ENCODE measurements at places on chromosomes 7 and 10.

DNA sequence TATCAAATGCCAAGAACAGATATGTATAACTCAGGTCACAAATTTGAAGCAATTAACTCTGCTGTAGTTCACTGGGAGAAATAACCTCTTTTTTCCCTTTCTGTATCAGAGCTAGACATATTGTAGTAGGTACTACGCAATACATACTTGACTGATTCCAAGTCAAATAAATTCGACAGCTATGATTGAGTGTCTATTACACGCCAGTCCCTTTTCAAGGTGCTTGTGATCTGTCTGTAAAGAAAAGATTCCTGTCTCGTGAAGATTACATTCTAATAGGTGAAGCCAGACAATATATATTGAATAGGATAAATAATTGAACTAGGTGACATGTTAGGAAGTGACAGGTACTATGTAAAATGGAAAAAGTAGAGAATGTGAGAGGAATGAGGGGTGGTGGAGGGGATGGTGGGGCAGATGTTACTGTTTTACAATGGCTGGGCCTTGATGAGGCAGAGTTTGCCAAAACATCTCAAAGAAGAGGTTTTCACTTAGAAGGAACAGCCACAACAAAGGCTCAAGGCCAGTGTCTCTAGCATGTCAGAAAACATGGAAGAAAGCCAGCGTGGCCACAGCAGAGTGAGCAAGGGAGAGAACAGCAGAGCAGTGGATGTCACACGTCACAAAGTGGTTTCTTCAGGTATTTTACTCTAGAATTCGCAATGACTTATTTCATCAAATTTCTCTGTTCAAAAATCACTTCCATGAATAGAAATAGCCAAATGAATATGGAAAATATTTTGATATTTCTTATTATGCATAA lies 282.6 kb upstream of the CACNA2D1 start:
- DNase-seq = peak; percentile 55

DNA sequence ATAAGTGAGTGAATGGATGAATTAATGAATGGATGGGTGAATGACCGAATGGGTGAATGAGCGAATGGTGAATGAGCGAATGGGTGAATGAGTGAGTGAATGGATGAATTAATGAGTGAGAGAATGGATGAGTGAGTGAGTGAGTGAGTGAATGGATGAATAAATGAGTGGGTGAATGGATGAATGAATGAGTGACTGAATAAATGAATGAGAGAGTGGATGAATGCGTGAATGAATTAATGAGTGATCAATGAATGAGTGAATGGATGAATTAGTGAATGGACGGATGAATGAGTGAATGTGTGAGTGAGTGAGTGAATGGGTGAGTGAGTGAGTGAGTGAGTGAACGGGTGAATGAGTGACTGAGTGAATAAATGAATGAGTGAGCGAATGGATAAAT lies 49.5 kb upstream of the HMX3 start:
- DNase-seq = no peak

GRCh38 chr7:112204499-112205342 lies 1.5 kb downstream of the DOCK4 start:
- no peak for DNase-seq

- no peak for DNase-seq
These were observed 286.8 kb downstream of the ADK start for GRCh38 chr10:74437822-74438221.

GRCh38 chr10:118473305-118473960 lies 122.0 kb downstream of the PRLHR start:
- no peak for DNase-seq

DNA sequence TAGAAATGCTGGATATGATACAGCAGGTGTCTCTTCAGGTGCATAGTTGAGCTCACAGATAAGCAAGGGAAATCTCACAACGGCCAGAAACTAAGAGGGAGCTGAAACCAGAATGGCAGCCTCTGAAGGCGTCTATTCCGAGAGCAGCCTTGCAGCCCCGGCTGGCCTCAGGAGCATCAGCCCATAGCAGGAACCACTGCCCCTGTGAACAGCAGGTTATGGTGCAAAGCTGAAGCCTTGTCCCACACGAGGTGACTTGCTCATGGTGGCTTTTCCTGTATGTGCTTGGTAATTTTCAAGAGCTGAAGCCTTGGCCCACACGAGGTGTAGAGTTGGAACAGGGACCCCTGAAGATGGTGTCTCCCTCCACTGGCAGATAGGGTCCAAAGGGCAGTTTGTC lies 33.2 kb downstream of the BNIP3 start:
- DNase-seq = no peak

DNA sequence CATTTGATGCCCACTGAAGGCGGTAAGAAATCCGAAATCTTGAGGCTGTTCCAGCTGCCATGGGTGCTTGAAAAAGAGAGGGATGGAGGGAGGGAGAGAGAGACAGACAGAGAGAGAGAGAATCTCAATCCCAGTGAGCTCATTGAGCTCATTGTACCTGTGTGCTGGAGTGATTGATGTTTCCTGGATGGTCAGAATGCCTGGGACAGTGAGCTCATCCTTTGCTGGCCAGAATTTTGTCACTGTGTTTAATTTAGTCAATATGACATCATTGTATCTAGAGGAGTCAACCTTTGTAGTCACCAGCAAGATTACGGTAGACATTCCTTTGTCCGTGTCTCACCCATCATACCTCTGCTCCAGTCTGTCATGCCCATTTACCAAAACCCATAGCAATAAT lies 625.4 kb upstream of the POM121L12 start:
- DNase-seq = no peak

DNA sequence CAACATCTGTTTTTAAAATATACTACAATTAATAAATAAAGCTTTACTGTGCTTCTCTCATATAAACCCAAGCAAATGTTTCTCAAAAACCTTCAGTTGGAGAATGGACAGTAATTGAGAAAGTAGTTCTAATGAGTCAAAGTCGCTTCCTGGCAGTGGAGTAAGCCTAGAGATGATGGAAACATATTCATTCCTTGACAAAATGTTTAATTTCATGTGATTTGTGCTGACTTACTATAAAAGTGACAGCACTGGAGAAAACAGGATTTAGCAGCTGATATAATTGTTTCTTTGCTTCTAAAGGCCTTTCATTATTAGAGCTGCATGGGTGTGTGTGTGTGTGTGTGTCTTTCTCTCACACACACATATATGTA lies 9.0 kb downstream of the ELMO1 start:
- DNase-seq = no peak

DNA sequence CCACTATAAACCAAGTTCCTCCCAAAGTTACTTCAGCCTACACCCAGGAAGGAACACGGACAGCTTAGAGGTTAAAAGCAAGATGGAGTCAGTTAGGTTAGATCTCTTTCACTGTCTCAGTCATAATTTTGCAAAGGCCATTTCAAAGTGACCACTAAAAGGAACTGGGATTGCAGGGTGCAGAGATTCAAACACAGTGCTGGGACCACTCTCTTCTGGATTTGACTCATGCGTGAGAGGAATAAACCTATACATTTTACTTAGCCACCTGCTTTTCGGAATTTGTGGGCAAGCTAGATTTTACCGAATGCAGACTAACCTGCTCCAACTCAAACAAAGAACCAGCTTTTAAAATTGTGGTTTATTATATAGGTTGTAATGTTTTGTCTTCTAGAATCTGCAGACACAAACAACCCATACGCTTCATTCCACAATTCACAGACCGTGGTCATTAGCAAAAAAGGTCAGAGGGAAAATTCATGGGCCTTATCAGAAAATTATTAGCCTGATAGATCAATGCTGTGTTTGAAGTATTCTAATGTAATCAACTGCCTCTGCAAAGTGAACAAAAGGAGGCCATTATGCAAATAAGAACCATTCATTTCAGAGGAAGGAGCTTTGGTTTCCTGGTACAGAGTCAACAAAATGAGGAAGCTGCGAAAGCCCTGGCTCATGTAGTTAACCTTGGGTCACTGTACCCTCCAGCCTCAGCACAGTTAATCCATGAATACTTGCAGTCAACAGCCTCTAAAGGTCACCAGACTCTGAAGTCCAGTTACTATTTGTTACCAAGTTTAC lies 342.7 kb upstream of the KLF6 start:
- DNase-seq = no peak

- DNase-seq = no peak
These were observed 145.7 kb downstream of the AHR start for GRCh38 chr7:17444151-17444550.

- no peak for DNase-seq
These were observed 643 bp downstream of the ADGRA1 start for GRCh38 chr10:133088179-133088955.

GRCh38 chr7:155792315-155792960 lies 19.8 kb downstream of the SHH start:
- no peak for DNase-seq

DNA sequence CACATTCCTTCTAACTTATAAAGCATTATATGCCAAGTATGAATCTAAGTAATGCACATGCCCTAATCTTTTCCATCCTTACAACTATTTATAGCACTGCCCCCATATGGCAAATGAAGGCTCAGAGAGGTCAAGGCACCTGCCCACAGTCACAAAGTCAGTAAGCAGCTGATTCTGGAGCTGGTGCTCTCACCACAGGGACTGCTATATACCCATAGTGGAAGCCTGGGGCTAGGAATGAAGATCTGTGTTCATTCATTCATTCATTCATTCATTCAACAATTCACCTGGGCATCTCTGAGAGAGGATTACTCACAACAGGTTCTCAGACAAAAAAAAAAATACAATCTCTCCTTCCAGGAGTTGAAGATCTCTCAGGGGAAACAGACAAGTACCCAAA lies 213.4 kb downstream of the KCNMA1 start:
- DNase-seq = no peak

DNA sequence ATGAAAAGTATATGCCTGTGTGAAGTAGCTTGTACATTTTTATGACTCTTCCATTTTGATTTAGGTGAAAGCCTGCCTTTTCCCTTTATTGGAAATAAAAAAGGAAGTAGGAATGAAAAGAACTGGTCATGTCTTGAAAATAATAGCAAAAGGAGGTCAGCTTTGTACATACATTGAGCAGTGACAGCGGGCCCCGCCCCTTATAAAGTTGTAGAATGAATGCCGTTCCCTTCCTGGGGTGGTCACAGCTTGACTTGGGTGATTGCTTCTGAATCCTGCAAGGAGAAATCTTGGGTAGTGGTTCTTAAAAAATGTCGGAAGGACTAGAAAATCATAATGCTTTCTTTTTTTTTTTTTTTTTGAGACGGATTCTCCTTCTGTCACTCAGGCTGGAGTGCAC lies 31.7 kb downstream of the CAMK1D start:
- DNase-seq = no peak

- DNase-seq = no peak
These were observed 27.3 kb downstream of the CFAP69 start for GRCh38 chr7:90272242-90272641.

All from astrocyte of the cerebellum (primary cell).